ENCODE measurements at places on chromosomes 12 and 14.

DNA sequence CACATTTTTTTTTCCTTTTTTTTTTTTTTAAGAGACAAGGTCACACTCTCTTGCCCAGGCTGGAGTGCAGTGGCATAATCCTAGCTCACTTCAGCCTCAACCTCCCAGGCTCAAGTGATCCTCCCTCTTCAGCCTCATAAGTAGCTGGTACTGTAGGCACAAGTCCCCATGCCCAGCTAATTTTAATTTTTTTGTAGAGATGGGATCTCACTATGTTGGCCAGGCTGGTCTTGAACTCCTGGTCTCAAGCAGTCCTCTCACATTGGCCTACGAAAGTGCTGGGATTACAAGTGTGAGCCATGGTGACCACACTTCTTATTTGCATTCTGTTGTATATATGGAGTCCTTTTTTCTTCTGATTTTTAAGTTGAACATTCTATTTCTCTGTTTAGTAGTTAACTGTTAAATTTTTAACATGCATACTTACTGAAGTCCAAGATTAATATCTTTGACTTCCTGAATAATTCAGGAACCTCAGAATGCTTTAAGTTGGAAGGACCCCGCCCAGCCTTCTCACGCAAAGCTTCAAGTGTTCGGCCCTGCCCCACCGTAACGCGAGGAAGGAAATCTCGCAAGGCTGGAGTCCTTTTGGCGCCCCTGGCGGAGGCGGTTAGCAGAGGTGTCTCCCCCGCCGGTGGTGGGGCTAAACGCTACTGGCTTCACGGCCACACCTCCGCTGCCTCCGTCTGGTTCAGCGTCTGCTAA, 21.6 kb downstream of the SPATS2 start:
- no peak for DNase-seq

- no peak for DNase-seq
Observed at GRCh38 chr12:132493482-132494178, 3.7 kb downstream of the FBRSL1 start.

- DNase-seq, result no peak
Observed at GRCh38 chr12:42606471-42606870, 16.9 kb upstream of the PRICKLE1 start.

DNA sequence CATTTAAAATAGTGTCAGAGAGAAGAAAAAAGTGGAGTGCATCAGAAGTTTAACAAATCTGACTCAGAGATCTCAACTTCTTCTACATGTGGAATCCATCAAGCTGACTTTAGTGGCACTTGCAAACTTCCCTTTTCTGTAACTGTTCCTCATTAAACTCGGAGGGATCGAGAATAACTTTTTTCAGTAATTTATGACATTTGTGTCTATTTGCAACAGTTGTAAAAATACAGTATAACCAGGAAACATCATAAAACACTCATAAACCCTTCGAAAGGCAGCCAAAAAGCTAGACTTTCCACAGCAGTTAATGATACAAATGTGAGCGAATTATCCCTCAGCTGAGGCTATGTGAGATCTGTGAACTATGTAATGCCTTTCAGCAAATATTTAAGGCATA, 1936.8 kb upstream of the SEL1L start:
- DNase-seq, result no peak

DNA sequence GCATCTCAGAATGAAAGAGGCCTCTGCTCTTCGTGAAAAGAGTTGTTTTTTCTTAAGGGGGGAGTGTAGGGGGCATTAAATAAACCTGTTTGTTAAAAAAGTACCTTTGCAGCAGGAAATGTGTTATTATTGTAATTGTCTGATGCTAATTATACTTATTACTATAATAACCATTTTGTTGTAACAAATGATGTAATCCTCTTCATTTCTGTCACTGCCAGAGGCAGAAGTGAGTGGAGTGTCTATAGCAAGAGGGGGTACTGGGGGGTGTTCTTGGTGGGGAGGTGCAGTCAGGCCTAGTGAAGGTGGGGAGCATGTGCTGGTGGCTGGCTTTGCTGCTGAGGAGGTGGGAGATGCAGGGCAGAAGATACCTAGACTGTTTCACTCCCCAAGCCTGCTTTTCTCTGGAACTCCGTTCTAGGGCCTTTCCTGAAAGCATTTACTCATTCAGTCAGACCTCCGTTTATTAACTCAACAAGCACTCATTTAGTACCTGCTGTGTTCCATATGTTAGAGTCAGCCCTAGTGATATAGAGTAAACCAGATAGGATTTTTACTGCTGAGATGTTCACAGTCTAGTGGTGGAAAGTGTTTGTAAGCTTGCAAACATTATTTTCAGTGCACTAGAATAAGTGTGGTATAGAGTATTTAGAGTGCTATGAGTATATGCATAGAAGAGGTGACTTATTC, 77.5 kb upstream of the CISTR start:
- DNase-seq, result no peak

DNA sequence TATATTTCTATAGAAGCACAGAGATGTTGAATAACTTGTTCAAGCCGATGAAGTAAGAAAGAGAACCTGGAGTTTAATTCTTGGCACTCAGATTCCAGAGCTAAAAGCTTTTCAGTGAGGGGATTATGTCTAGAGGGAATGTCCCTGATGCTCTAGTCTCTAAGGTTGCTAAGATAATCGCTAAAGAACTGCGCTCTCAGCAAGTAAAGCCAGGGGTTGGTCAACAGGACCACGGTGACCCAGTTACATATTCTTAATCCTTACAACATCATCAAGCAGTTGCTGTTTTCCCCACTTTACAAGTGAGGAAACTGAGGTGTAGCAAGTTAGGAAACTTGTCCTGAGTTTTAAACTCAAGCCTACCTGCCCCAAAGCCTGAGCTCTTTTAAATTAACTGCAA, 110.8 kb downstream of the DAD1 start:
- no peak for DNase-seq

- no peak for DNase-seq
Observed at GRCh38 chr14:65142914-65143625, 40.8 kb upstream of the MAX start.

- DNase-seq, result no peak
Observed at GRCh38 chr12:109914461-109914860, 14.4 kb downstream of the TCHP start.

DNA sequence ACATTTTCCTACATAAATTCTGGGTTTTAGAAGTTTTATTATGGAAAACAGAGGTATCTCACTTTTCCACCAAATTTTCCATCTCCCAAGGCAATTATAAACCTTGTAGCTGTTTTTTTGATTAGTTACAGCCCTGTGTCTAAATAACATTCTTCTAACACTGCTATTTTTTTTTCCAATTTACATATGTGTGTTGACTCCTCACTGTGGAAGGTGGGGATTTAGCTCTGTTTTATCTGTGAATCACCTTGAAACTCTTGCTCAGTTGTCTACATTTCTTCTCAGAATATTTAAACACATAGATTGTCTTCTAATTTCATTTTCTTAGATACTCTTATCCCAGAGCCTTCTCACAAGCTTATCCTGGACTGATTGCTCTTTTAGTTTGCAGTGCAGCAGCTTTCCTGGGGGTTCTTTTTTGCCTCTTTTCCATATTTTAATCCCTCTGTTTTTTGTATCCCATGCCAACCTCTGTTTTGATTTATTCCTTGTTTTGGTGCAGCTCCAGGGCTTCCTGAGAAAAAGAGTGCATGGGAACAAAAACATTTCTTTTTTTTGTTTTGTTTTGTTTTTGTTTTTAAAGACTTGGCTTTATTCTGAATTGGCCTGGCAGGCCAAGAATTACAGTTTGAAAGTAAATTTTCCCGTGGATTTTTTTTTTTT, 36.7 kb downstream of the TBC1D15 start:
- DNase-seq, result no peak

- DNase-seq, result no peak
Observed at GRCh38 chr14:69587389-69587788, 12.7 kb upstream of the CCDC177 start.

DNA sequence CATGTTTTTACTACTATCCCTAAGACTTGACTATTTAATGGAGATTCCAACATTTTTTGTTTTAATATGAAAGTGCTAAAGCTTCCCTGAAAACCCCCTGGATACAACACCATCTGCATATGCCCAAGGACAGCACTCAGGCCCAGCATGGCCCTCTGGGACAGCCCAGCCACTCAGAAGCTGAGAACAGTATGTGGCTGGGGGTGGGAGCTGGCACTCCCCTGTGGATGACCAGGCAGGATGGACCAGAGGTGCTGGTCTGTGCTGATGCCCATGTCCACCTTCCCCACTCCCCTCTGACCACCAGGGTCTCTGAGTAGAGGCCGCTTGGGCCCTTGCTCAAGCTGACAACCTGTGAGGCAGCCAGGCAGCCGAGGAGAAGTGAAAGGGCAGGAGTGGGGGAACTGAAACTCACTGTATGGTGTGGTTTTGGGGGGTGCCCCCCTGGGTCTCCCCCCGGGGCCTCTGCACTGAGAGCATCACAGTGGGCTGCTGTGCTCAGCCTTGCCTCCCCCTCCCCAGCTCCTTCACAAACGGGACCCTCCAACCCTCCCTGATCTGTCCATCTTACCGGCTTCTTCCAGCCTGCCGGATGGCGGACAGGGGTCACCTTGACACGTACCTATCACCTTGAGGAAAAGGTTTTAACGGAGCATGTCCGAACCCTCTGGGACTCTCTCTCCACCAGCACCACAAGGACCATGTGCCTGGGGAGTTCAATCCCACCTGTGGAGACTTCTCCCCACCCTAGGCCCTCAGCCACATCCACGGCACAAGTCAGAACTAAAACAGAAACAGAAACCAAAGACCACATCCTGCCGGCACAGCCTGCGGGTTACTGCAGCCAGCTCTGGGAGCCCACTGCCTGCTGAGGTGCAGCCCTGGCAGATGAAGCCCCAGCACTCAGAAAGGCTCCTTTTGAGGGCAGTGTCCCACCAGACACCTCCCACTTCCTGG, at the start of gene TMEM229B:
TMEM229B (minus strand) TSS at position 785 of the 957 bp plus-strand sequence. CDS start 14,798 bp downstream, outside the sequence.
- no peak for DNase-seq

- DNase-seq, result no peak
Observed at GRCh38 chr12:37672655-37673260, 643.8 kb upstream of the ALG10B start.

- no peak for DNase-seq
Observed at GRCh38 chr12:29782871-29783772, 620 bp downstream of the TMTC1 start.

- no peak for DNase-seq
Observed at GRCh38 chr14:39582028-39582654, 149.9 kb upstream of the FBXO33 start.

DNA sequence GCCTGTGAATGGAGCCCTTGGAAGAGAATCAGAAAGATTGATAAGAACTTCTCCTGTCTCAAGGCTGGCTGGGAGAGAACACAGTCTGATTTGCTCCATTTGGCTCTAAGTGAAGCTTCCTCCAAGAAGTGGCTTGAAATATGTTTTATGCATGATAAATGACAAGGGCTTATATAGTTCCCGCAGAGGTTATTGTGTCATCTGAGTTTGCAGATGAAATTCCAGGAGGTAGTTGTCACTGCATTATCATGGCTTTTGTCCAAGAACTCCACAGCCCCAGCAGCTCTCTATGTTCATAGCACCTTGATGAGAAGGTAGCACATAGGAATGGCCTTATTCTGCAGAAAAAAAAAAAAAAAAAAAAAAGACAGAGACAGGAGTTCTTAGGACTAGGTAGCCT, 108.5 kb downstream of the DACT1 start:
- DNase-seq, result no peak

DNA sequence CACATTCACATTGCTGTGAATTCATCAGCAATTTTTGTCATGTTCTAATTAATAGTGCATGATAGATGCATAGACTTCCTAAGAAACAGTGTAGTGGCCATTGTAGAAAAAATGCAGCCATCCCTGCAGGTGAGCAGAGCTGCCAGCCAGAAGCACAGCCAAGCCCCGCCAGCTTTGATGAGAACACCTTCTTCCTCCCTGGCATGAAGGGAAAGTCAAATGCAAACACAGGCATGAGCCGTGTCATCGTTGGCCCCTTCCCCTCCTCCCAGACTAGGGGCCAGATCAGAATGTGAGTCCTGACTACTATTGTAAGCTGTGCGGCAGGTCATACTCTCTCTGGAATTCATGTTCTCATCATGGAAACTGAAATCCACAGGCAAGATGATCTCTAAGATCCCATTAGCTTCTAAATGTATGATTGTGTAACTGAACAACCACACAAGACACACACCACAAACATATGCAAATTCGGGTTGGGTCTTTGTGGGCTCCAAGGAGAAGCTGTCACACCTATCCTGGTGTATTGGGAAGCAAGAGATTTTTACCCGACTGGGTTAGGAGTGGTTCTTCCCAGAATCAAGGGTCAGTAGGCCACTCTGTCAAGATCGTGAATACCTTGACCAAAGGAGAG, 2.8 kb upstream of the AQP2 start:
- no peak for DNase-seq

DNA sequence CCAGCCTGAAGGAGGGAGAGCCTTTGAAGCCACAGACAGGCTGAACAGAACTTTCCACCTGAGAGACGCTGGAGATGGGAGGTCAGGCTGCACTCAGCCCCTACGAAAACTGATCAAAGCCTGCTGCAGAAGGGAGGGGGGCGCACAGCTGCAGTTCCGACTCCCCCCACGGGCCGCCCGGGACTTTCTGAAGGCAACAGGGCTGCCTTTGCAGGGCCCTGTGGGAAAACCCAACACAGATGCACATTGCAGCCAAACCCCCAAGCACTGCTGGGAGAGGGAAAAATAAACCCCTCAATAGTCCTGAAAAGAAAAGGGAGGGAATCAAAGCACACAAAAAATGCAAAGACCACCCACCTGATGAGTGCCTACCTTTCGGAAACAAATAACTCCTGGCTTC, 290.6 kb downstream of the ZFP36L1 start:
- no peak for DNase-seq

- no peak for DNase-seq
Observed at GRCh38 chr12:84085046-84085445, 827.6 kb downstream of the SLC6A15 start.

- no peak for DNase-seq
Observed at GRCh38 chr12:80858356-80858755, 79.4 kb downstream of the LIN7A start.
